ENCODE measurements at places on chromosomes 2 and 18.

DNA sequence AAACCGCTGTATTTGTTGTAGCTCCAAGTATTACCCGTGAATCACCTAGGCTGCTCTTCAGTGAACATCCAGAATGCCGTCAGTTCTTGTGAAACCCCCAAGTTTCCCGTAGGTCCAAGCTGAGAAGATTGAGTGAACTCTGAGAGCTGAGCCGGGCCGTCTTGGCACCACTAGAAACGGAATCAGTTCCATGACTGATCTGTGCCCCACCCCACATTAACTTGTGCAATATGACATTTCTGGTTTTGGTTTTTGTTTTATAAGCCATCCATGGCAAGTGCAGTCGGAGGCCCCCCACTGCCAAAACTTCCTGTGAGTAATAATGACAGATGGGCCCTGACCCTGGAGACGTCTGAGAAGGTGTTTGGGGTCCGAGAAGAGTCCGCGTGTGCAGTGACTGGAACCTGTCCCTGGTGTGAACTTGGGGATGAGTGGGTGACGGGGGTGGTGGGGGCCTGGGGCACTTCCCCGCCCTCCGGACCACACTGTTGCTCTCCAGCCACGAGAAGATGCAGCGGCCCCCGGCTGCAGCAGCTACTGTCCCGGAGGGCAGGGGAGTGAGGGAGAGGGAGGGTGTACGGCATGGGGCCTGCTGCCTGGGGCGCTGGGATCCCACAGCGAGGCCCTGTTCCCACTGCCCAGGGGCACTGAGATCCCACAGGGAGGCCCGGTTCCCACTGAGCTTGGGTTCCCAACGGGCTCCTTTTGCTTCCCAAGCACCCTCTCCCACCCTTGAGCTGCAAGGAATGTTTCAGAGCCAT is 26.5 kb downstream of the NFATC1 start:
- no peak for DNase-seq

DNA sequence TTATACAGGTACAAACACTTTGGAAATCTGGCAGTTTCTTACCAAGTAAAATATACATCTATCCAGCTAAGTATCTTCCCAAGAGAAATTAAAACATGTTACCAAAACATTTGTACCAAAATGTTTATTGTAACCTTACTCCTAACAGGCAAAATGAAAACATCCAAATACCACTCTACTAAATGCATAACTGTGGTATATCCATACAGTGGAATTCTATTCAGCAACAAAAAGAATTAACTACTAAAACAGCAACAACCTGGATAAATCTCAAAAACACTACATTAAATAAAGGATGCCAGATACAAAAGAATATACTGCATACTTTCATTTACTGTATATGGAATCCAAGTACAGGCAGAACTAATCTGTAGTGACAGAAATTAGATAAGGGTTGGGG is 51.1 kb downstream of the TLK1 start:
- no peak for DNase-seq

GRCh38 chr2:1594373-1595171 is 149.7 kb downstream of the PXDN start:
- no peak for DNase-seq

- no peak for DNase-seq
These were observed 65.4 kb upstream of the VRK2 start for GRCh38 chr2:57981083-57981768.

GRCh38 chr2:21910832-21911507 is 787.2 kb downstream of the TDRD15 start:
- DNase-seq = no peak

DNA sequence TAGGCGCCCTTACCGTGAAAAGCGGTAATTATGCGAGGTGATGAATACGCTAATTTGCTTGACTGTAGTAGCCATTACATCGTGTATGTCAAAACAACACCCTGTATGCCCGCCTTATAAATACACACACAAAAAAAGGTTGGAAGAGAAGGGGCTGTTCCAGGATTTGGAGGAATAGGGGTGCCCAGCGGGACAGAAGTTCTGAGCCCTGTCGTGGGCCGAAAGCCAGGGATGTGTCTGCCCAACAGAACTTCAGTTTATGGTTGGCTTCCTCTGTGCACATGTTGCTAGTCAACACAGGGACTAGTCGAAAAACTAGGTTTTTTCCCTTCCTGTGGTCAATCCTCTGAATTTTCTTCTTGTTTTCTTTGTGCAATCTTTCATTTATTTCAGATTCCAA is 182.5 kb downstream of the ACKR3 start:
- no peak for DNase-seq

- no peak for DNase-seq
These were observed 137.3 kb upstream of the FHL2 start for GRCh38 chr2:105536175-105536574.

DNA sequence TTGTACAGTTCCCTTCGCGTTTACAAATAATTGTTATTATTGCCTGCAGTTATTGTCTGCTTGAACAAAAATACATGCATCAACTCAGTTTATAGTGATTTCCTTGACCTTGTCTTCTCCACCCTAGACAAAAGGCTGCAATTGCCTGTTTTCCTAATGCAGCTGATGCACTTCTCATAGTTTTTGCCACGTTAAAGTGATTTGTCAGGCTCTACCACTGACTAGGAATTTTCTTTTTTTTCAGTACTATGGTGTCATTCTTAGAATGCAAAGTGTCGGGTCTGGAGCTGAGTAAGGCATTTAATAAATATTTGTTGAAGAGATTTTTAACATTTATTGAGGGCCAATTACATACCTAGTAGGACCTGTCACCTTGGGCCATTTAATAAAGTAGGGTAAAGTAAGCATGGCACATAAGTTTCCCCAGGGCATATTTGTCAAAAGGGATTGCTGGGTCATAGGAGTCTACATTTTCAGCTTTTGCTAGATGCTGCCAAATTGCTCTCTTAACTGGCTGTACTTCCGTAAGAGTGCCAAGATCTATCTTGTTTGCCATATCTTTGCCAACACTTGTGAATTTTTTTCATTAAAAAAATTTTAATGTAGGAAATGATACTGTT is 24.1 kb downstream of the ACSL3 start:
- no peak for DNase-seq

DNA sequence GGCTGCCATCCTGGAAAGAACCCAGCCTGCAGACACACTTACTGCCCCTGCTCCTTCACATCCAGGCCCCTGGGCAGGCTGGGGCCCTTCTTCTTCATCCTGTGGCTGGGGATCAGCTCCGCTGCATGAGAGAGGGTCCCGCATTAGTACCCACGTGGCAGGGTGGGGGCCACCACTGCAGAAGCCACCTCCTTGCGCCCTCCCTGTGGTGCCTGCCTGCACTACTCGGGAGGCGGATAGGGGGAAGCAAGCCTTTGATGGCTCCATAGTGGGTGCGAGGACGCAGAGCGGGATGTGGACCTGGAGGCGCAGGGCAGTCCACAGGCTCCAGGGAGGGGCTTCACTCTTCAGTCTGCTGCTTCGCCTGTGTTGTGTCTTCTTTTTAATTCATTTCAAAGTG is 46.7 kb downstream of the GPC1 start:
- no peak for DNase-seq

DNA sequence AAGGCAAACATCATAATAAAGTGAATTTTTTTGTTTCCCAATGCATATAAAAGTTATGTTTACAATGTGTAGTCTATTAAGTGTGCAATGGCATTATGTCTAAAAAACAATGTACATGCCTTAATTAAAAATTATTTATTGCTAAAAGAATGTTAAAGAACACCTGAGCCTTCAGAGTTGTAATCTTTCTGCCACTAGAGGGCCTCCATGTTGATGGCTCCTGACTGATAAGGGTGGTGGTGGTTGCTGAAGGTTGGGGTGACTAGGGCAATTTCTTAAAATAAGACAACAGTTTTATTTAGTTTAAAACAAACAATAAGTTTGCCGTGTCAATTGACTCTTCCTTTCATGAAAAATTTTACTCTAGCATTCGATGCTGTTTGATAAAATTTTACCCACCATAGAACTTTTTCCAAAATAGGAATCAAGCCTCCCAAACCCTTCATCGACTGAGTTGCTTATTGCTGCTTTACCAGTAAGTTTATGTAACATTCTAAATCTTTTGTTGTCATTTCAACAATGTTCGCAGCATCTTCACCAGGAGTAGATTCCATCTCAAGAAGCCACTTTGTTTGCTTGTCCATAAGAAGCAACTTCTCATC is 32.3 kb downstream of the MAP3K2 start:
- peak; percentile 37 for DNase-seq

DNA sequence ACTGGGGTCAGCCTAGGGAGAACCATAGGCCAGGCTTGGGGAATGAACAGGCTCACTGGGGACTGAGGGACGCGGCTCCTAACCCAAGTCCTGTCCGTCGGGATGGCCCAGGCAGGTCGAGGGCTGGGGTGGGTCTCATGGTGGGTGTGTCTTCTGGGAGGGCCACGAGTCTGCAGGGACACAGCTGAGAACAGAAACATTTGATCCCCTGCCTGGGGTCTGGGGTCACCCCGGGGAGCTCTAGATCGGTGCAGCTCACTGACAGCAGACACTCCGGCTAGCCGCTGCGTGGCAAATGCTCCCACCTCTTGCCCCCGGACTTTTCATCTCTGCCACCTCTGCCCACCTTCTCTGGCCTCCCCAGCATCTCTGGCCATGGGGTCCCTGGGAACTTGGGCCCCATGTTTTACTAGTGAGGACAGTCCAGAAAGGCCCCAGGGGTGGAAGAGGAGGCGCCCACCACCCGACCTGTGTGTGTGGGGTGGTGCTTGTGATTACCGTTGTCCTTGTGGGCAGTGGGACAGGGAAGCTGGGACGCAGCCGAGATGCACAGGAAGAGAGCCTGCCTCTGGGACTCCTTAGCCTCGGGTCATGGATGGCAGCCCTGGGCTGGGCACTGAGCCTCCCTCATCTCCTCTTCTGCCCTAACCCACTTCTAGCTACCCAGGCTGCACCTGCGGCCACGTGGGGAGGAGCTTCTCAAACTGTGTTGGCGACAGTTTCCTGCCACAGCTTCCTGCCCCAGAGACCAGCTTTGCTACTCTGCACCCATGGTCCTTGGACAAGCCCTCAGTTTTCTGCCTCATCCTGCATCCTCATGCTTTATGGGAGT is 4.9 kb downstream of the ZAP70 start:
- peak; percentile 59 for DNase-seq
